ENCODE measurements at places on chromosomes 6 and 20. TPM values are rescaled to one million over a fixed set of nuclear protein-coding genes. Genes with fewer than 3 reads are reported as not detected.

The WFDC5 gene
- polyA plus RNA-seq: not detected

The VEGFA gene
- 53.9 TPM for polyA plus RNA-seq

The NFKBIE gene
- polyA plus RNA-seq: 9.2 TPM

The IRF4 gene
- 0.95 TPM for polyA plus RNA-seq

The ABHD16B gene
- not detected for polyA plus RNA-seq

The CLDN20 gene
- polyA plus RNA-seq: 0.63 TPM

The MUCL3 gene
- 0.06 TPM for polyA plus RNA-seq
